ENCODE measurements at places on chromosomes 7 and 10. TPM values are rescaled to one million over a fixed set of nuclear protein-coding genes. Genes with fewer than 3 reads are reported as not detected.

The FKBP6 gene
- not detected for total RNA-seq

The ZPBP gene
- total RNA-seq = not detected

The ADAM8 gene
- total RNA-seq = 23.2 TPM

DNA sequence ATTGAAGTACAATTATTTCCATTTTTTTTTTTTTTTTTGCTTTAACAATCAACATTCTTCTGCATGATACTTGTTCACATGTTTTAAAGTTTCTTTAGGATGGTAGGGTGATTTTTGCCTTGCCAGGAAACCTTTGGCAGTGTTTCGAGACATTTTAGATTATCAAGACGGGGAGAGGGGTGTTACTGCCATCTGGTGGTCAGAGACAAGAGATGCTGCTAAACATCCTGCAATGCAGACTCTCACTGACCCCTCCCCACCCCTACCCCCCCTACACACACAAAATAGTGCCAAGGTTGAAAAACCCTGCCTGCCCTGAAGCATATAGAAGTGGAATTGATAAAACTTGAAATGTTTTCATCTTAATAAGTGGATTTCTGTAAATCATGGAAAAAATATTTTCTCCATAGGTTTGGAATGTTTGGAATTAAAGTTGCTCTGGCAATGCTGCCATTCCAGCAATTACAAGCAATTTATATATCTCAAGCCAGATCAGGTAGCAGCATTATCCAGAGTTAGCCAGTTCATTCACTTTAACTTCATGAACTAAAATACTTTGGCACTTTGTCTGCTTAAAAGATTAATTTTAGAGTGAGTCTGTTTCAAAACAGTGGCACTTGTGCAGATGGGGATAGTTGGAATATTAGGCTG is 62.1 kb downstream of the SDHAF3 start:
- peaks cover 4% of the 10 kb centered on the region for H3K4me1 ChIP-seq
- H3K27ac ChIP-seq = no peak overlapping the region
- H3K36me3 ChIP-seq = no peaks in the 10 kb centered on the region

All from MCF 10A (cell line).